ENCODE measurements at places on chromosomes 16 and 17.

- DNase-seq = no peak
These were observed 24.0 kb downstream of the CDH13 start for GRCh38 chr16:82650804-82651203.

DNA sequence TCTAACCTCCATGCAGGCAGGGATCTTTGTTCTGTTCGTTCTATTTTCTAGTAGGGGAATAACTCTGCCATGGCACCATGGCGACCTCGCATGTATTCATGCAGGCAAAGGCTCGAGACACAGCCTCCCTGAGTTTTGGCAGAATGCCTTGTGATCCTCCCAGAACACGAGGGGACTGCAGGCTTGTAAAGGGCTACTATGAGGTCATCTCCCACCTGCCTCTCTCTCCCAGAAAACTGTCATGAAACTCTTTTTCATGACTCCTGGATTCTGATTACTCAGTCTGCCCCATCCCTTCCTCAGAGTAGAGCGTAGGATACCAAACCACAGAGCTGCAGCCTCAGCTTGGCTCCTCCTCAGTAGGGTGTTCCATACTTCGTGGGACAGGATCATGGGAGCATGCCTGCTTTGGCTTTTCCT is 64.3 kb downstream of the IGF2BP1 start:
- no peak for DNase-seq

DNA sequence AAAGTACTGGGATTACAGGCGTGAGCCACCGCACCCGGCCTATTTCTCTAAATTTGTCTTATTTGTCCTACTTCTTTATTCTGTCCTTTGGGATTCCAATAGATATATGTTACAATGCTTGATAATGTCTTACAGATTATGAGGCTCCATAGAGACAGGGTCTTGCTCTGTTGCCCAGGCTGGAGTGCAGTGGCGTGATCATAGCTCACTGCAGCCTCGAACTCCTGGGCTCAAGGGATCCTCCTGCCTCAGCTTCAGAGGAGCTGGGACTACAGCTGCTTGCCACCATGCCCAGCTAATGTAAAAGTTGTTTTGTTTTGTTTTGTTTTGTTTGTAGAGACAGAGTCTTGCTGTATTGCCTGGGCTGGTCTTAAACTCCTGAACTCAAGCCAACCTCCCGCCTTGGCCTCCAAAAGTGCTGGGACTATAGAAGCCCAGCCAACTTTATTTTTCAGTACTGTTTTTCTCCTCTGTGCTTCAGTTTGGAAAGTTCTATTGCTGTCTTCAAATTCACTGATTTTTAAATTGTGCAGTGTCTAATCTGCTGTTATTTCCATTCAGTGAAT is 10.3 kb downstream of the ANKRD13B start:
- no peak for DNase-seq

DNA sequence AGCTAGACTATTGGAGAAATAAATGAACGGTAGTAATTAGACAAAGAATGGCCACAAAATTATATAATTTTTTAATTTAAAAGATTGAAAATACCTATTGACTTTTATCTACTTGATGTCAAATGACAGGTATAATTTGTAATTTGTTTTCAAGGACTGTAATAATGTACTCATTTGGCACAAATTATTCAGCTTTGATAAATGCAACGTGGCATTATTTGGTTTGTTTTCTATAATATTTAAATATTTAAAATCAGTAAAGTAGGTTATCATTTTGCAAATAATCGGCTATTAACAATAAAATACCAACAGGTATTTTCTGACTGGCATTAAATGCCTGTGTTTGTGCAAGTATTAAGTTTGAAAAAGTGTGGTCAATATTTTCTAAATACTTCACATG is 60.6 kb downstream of the CDH11 start:
- no peak for DNase-seq

- no peak for DNase-seq
These were observed 77.8 kb downstream of the USP31 start for GRCh38 chr16:23071196-23072083.

GRCh38 chr16:35011-35677 is 18.3 kb downstream of the POLR3K start:
- no peak for DNase-seq

GRCh38 chr16:69883744-69884143 is 67.4 kb upstream of the CLEC18A start:
- no peak for DNase-seq

DNA sequence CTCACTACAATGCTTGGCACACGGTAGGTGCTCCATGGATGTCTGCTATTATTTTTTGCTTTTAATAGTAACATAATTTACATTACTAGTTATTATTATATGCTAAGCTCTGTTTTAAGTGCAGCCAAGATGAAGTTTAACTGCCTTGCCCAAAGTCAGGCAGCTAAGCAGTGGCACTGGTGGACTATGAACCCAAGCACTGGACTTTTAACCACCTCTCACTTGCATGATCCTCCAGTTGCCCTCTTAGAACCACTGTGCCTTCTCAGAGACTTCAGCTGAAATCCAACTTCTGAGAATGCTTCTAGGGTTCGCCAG is 1.5 kb upstream of the ZNF207 start:
- DNase-seq = no peak

GRCh38 chr16:17930280-17930679 is 406.3 kb downstream of the NPIPA8 start:
- DNase-seq = no peak

DNA sequence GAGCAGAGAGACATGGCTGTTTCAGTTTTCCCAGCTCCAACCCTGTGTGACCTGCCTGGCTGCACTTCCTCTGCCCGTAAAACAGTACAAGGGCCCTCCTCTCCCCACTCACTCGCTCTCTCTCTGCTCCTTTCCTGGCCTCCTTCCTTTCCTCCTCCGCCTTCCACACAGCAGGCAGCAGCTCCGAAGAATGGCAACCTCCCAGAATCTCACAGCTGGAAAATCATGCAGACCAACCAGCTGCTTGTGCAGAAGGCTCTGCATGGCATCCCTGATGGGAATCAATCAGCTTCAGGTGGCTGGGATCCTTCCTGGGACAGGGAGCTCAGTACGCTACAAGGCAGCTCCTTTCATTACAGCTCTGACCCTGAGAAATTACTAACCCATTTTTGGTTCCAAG is 27.4 kb downstream of the TMEM132E start:
- DNase-seq = no peak

GRCh38 chr17:12133183-12133582 is 112.5 kb downstream of the MAP2K4 start:
- no peak for DNase-seq

GRCh38 chr17:77508047-77508715 is 367.4 kb downstream of the SEC14L1 start:
- DNase-seq = no peak

GRCh38 chr17:27478901-27479538 is 22.8 kb downstream of the KSR1 start:
- no peak for DNase-seq

GRCh38 chr17:73455050-73455687 is 143.4 kb upstream of the CDC42EP4 start:
- no peak for DNase-seq

GRCh38 chr17:77186141-77186604 is 45.4 kb downstream of the SEC14L1 start:
- DNase-seq = no peak

DNA sequence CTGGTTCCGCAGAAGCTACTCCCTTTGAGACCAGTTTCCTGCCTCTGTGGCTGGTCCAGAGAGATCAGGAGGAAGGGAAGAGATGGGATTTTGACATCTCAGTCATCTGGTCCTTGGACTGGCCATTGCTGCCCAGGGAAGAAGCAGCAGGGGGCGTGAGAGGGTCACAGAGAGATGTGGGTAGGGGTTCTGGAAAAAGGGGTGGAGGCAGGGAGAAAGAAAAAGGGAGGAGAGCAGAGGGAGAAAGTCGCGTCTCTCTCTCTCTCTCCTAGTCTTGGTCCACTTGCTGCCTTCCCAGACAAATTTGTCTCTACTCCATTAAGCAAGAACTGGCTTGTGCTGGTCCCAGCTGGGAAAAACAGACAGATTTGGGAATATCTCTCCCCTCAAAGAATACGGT is 4.4 kb downstream of the SHBG start:
- DNase-seq = no peak

DNA sequence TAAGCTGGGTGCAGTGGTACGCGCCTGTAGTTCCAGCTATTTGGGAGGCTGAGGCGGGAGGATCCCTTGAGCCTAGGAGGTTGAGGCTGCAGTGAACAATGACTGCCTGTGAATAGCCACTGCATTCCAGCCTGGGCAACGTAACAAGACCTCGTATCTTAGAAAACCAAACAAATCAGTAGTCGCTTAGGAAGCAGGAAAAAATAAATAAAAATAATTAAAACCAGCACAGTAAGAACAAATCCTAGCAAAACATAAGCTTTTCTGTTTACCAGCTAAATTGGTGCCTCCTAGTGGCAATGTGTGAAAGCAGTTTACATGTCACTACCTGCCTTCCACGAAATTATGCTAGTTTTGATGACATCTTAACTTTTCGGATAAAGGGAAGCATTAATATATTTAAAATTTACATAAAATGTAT is 1.3 kb downstream of the ARMC5 start:
- DNase-seq = no peak

GRCh38 chr17:74567397-74567796 is at the start of gene CD300H:
Gene CD300H (minus strand): TSS chr17:74567509.
- no peak for DNase-seq
